Endothelial cell of umbilical vein (primary cell): ENCODE measurements at places on chromosomes 4 and X. TPM values are rescaled to one million over a fixed set of nuclear protein-coding genes. Genes with fewer than 3 reads are reported as not detected.

The FGA gene
- not detected in 2 replicates for polyA plus RNA-seq

The PCYT1B gene
- polyA plus RNA-seq = 0.27 and 0.33 TPM in 2 replicates

The FHDC1 gene
- 0.03 and 0.06 TPM in 2 replicates for polyA plus RNA-seq

The HMGN5 gene
- 0.38 and 0.95 TPM in 2 replicates for polyA plus RNA-seq

The CT45A6 gene
- not detected in 2 replicates for polyA plus RNA-seq

DNA sequence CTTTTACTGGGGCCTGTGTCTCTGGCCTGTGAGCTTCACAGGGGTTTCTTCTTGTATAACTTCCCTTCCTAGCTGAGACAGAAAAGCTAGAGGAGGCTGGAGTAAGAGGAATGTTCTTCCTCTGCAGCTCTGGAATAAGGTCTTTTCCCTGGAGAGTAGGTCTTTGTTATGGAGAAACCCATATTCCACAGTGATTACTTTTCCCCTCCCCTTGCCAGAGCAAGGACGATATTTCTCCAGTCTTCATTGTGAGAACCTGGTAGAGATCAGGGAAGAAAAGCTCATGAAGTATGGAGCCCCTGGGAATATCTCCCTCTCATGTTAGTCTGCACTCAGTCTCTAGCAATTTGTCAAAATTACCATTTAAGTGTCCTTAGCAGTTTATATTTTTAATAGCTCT is 18.7 kb upstream of the GLRB start:
- no peak for DNase-seq

DNA sequence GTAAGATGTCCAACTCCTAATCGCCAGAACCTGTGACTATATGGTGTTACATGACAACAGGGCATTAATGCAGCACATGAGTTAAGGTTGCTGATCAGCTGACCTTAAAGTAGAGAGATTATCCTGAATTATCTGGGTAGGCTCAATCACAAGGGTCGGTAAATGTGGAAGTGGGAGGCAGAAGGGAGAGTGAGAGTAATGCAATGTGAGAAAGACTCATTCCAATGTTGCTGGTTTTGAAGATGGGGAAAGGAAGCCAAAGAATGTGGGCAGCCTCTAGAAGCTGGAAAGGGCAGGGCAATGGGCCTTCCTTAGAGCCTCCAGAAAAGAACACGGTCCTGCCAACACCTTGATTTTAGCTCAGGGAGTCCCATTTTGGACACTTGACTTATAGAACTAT is 67.4 kb downstream of the STX18 start:
- no peak for DNase-seq

DNA sequence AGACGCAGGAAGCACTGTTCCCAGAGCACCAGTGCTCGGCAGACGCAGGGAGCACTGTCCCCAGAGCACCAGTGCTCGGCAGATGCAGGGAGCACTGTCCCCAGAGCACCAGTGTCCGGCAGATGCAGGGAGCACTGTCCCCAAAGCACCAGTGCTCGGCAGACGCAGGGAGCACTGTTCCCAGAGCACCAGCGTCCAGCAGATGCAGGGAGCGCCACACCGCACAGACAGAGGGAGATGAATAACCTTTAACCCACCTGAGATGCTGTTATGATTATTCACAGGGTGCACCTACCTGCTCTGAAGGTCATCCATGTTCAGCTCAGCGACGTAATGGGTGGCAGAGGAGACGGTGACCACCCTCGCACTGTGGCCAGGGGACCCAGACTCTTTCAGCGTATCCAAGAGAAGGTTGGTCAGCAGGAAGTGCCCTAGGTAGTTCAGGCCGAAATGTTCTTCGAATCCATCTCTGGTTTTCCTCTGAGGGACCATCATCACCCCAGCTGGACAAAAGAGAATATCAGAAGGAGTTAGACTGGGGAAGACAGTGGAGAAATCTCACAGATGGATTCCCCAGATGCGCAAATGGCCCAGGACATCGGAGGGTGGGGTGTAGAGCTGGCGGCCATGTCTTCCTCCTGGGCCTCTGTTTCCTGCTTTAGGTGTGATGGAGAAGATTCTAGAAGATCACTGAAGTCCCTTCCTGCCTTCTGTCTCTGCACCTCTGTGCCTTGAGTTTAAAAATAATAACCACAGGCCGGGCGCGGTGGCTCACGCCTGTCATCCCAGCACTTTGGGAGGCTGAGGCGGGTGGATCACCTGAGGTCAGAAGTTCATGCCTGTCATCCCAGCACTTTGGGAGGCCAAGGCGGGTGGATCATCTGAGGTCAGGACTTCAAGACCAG is 234.1 kb downstream of the DHRSX start:
- no peak for DNase-seq

- no peak for DNase-seq
Observed at GRCh38 chrX:120485315-120485637, 16.2 kb upstream of the LAMP2 start.

DNA sequence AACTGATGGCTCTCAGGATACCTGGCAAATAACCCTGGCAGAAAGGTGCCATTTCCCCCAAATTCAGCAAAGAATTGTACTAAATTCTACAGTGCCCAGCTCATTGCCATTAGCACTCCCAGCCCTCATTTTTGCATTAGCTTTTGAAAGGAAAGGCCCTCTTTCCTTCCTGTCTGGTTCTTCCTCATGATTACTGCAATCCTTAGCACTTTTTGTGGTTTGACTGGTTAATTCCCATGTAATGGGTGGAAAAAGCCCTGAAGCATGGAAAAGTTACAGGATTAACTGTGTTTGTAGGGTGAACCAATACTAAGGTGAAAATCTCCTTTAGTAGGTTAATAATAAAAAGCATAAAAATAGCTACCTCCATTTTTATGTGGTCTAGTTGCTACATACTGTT is 139.5 kb downstream of the NPNT start:
- DNase-seq = no peak

- DNase-seq = peak; percentile 88
Observed at GRCh38 chr4:73725985-73726384, 14.4 kb upstream of the CXCL8 start.

DNA sequence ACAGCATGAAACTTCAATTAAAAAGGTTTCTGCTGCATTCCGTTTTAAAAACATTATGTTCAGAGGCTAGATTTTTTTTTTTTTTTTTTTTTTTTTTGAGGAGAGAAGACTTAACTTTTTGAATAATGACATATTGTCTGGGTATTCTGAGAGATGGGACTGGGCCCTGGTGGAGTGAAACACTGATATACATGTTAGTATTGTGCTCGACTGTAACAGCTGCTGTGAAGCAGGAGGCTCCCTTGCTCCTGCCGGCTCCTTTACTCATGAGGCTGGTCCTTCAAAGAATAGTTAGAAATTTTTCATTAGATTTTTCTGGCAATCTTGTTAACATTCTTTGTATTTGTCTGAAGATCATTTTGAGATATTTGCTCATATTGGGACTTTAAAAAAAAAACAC is 73.3 kb downstream of the TMEM131L start:
- DNase-seq = no peak

- DNase-seq = peak; percentile 64
Observed at GRCh38 chr4:145216535-145216934, 36.1 kb upstream of the OTUD4 start.
